ENCODE measurements at places on chromosomes 3 and 15.
A peak's percentile ranks its signal among the peaks of the same experiment; 100 is the strongest.

GRCh38 chr15:74962671-74963070 is 6.1 kb upstream of the RPP25 start:
- DNase-seq = no peak

- peak; percentile 53 for DNase-seq
These were observed 74.6 kb upstream of the SPATA12 start for GRCh38 chr3:56985878-56986277.

DNA sequence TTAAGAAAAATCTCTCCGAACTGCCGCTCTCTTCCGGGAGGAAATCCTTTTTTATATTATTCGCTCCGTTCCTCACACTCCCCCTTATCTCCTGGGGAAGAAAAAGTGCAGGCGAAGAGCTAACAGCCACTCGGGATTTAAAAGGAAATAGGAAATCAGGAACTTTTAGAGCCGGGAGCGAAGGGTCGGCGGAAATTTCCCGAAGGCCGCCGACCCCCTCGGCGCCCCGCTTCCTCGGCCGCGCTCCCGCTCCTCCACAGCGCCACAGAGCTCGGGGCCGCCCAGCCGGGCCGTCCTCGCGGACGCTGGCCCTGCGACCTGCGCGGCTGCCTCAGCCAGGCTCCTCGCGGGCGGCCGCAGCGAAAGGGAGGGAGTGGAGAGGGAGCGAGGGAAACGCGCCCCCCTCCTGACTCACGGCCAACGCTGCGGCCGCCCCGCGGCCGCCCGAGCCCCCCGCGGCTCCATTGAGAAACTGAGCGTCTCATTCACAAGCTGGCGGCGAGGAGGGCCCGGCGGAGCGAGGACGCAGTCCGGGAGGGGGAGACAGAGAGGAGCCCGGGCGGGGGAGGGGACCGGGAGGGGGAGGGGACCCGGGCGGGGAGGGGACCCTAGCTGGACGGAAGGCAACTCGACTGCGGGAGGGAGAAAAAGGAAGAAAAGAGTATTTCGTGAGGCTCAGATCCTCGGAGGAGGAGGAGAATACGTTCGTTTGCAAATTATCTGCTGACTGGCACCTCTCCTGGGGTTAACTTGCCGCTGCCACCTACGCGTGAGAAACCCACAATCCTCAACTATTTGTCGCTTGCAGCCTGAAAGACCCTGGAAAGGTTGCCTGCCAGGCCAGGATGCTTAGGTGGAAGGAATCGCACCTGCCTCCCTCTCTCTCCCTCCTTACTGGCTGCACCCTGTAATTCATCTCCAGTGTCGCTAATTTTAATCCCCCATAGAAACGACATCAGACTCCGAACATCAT is at the start of gene PTPN9:
Gene PTPN9 (minus strand): TSS at position 368 of the 973 bp plus-strand sequence. CDS start 539 bp downstream, outside the sequence.
- peak; percentile 90 for DNase-seq

- no peak for DNase-seq
These were observed 53.1 kb upstream of the PARL start for GRCh38 chr3:183937601-183938286.

DNA sequence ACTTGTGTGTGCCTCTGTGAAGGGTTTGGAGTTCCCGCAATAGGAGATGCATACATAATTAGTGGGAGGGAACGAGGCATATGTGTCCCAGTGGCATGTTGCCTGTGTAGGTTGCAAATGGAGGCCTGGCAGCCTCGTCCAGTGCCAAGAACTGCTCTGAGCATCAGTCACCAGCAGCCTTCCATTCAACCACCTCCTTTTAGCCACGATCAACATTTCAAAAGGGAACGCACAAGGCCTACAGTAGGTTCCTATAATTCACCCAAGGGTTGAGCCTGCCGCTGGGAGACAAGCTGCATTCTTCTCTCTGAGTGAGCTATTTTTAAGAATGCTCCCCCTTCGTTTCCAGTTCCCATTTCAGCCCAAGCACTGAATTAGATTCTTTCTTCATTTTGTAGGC is 78.8 kb upstream of the CTNNB1 start:
- no peak for DNase-seq

DNA sequence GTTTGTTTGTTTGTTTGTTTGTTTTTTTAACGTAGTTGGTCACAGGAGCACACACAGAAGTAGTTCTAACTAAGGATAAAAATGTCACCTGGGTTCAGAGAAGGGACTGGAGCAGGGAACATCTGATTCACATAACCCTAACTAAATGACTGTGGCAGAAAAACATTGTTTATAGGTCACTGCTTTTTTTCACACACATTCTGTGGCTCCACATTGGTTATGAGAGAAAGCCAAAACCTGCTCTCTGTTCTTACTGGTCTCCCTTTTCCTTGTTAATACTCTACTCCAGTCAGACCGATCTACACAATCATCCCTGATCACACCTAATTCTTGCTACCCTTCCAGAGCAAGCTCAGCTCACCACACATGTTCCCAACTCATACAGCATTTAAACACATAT is 190.4 kb upstream of the ICE2 start:
- no peak for DNase-seq

- peak; percentile 85 for DNase-seq
These were observed 9.8 kb downstream of the SCG5 start for GRCh38 chr15:32651229-32651837.

- no peak for DNase-seq
These were observed 15.1 kb downstream of the CLDN1 start for GRCh38 chr3:190307164-190307545.

GRCh38 chr3:34381243-34381642 is 582.8 kb downstream of the PDCD6IP start:
- no peak for DNase-seq

DNA sequence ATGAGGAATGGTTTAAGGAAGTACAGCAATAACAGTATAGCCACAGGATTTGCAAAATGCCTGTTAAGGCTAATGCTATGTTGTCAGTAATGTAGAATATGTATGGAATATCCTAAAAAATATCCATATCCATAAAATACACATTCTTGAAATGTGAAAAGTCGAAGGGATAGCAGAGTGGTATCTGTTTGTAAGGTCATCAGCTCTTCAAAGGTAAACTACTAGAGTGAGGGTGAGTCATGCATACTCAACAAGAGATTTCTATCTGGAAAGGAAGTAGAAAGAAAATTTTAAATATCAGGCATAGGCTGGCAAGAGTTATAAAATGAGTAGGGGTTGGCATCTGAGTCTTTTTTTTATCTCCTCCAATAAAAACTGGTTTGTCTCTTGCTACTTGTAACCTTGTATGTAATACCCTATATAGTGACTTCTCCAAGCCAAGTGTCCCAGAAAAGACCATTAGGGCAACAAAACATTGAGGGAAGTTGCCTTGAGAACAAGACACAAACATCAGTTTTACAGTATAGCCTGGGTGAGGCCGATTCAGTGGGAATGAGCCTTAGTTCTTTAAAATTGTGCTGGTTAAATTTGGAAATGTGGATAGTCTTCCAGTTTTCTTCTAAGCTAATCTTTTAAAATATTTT is 103.1 kb downstream of the SPATA16 start:
- DNase-seq = no peak

- DNase-seq = no peak
These were observed 104.4 kb downstream of the RPL22L1 start for GRCh38 chr3:170765419-170766078.

GRCh38 chr15:39323706-39324105 is 257.2 kb upstream of the THBS1 start:
- DNase-seq = no peak

DNA sequence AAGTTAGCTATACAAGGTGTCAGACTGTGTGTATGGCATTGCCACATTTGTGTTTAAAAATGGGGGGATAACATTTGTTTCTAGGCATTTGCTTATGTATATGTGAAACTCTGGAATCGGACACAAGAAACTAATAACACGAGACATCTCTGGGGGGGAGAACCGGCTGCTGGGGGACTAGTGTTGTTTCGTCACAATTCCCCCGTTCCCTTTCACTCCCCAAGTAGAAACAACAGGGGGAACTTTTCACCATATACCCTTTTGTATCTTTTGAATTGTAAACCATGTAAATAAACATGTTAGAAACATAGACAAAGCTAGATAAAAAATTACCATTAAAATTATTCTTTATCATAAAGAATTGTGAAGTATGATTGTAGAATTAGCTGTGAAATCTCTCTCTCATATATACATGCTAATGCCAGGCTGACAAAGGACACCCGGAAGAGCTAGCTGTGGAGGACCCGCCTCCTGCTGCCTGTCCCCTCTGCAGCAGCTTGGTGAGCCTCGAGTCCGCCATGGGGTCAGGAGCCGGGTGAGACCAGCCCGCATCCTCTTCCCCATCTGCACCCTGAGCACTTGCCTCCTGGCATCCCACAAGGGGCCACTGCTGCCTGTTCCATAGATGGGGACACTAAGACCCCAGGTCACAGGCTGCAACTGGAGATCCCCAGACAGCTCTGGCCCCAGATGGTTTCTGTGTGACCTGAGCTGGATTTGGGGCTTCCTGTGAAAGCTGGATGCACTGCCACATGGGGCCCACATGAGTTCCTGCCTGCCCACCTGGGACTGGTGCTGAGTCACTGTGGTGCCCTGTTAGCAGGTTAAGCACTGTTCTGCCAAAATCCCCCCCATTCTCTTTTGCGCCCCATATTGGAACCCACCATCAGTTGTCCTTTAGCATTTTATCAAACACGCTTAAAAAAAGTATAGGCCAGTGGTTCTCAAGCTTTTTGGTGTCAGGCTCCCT is 91.6 kb downstream of the IQSEC1 start:
- no peak for DNase-seq

DNA sequence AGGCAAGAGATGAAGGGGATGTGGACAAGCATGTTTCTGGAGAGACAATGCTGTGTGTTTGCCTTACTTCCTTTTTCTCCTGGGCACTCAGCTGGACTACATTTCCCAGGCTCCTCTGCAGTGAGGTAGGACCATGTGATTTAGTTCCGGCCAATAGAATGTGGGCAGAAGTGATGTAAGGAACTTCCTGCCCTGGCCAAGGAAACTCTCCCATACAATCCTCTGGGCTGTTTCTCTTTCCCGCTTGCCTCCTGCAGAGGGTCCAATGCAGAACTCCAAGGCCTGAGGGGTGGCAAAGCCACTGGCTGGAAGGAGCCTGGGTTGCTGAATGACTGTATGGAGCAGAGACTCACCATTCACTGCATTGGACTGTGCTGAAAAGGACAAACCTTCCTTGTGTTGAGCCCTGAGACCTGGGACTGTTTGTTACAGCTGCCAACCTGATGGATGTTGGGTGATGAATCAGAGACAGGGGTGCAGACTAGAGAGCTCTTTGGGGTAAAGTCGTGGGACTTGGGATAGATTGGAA is 82.7 kb upstream of the SLC6A6 start:
- peak; percentile 74 for DNase-seq

DNA sequence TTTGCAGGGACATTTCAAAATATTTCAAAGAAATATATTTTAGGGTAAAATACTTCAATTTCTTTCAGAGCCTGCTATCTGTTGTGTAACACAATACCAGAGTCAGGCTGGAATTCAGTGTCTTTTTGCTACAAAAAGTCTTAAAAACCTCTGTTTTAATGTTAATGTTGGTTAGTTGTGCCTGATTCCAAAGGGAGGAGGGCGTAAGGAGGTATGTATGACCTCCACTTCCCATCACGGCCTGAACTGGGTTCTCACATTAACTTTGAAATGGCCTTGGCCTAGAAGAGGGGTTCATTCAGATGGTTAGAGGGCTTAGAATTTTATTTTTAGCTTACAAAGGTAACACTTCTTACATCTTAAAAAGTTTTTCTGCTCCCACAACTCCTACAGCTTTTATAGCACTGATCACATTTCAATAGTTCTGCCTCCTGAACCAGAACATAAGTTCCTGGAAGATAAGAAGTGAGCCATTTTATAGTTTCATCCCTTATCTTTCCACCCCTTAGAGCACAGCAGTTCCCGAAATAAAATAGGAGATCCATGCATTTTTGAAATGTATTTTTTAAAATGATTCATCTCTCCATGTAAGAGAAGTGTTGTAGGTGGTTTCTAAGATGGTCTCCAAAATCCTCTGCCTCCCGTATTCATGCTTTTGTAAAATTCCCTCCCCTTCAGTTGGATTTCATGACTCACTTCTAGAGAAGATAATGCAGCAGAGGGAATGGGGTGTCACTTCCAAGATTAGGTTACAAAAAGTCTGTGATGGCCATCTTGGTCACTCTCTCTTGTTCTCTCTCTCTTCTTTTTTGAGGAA is 543.1 kb upstream of the NECTIN3 start:
- no peak for DNase-seq

GRCh38 chr3:129608087-129608935 is 1.8 kb upstream of the PLXND1 start:
- DNase-seq = peak; percentile 83

DNA sequence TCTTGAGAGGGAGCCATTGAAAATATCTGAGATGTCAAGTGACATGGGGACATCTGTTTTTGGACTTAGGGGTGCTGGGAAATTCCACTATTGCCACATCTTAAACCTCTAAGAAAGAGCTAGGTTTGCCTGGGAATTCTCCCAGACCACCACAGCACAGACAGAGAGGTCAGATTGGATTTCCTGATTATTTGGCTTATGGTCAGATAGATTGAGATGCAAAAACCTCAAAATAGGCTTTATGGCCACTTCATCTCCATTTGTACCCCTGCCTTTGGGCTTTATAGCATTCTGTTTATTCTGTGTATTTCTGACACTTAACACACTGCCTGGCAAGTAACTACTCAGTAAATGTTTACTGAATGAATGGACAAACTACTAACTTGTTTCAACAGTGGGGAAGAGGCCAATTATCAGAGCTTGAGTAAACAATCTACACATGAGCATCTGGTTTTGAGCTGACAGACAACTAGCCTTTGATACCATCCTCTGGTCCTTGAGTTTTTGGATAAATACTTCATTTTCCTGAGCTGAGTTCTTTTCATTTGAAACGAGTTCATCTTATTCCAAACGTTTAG is 81.8 kb downstream of the TP63 start:
- no peak for DNase-seq

DNA sequence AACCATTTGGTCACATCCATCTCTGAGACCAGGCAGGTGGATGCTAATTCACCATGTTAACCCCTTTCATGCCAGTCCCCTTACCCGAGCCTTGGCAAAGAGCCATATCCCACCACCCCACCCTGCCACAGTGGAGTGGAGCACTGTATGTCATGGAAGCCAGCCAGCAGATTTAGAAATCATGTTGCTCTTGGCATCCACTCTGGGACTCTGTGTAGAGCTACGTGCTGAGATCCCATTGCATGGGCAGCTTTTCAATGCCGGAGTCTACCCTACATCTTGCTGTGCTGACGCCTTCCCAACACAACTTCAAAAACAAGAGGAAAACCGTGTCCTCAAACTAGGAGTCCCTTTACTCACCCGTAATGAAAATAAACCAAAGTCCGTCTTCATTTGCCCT is 131.0 kb downstream of the NTRK3 start:
- DNase-seq = peak; percentile 7

- no peak for DNase-seq
These were observed 110.1 kb downstream of the KCNMB2 start for GRCh38 chr3:178646186-178646862.
